COLO829 (cell line): ENCODE measurements at places on chromosomes 4 and X.

- DNase-seq = no peak
Observed at GRCh38 chr4:124810827-124811226, 98.3 kb upstream of the ANKRD50 start.

- no peak for DNase-seq
Observed at GRCh38 chrX:150870029-150870428, 28.4 kb downstream of the CD99L2 start.

GRCh38 chr4:174607792-174608191, 85.5 kb upstream of the HPGD start:
- DNase-seq = no peak

- DNase-seq = no peak
Observed at GRCh38 chr4:68182382-68182820, 52.7 kb upstream of the TMPRSS11F start.

- no peak for DNase-seq
Observed at GRCh38 chr4:74549936-74550335, 105.0 kb downstream of the AREG start.

DNA sequence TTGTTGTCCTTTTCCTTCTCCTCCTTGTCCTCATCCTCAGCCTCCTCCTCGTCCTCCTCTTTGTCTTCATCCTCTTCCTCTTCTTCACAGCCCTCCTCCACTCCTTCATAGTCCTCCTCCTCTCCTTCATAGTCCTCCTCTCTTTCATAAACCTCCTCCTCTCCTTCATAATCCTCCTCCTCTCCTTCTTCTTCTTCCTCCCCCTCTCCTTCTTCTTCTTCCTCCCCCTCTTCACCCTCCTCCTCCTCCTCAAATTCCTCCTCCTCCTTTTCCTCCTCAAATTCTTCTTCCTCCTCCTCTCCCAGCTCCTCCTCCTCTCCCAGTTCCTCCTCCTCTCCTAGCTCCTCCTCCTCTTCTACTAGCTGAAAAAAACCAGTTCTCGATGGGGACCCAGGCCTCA, 143.8 kb upstream of the RADX start:
- no peak for DNase-seq
